ENCODE measurements at places on chromosomes 11 and 22.

DNA sequence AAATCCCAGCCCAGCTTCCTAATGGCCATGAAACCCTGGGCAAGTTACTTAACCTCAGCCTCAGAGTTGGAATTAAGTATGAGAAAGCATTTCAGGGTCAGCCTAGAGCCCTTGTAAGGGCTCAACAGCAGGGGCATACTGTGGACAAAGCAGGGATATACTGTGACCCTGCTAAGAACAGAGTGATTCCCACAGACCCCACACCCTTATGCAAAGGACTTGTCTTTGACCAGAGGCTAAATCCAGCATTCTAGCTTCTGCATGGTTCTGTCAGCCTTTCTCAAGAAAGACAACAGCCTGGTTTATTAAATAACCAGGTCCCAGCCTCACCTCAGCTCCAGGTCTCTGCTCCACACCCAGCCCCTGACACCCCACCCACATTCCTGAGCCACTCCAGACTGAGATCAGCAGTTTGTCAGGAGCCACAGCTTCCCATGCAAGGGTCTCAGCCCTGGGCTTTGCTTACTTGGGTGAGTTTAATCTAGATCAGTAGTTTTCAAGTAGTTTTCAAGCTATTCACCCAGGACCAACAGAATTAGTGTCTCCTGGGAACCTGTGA lies 69.2 kb downstream of the GALNT18 start:
- no peak for DNase-seq

DNA sequence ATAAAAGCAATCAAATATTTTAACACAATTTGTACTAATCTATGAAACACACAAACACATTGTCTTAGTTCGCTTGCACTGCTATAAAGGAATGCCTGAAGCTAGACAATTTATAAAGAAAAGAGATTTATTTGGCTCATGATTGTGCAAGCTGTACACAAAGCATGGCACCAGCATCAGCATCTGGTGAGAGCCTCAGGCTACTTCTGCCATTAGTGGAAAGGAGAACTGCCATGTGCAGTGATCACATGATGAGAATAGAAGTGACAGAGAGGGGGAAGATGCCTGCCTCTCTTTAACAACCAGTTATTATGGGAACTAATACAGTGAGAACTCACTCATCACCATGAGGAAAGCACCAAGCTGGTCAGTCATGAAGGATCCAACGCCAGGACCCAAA lies 105.1 kb downstream of the GUCY1A2 start:
- no peak for DNase-seq

GRCh38 chr22:43449205-43449830 lies 37.5 kb downstream of the MPPED1 start:
- DNase-seq, result no peak

DNA sequence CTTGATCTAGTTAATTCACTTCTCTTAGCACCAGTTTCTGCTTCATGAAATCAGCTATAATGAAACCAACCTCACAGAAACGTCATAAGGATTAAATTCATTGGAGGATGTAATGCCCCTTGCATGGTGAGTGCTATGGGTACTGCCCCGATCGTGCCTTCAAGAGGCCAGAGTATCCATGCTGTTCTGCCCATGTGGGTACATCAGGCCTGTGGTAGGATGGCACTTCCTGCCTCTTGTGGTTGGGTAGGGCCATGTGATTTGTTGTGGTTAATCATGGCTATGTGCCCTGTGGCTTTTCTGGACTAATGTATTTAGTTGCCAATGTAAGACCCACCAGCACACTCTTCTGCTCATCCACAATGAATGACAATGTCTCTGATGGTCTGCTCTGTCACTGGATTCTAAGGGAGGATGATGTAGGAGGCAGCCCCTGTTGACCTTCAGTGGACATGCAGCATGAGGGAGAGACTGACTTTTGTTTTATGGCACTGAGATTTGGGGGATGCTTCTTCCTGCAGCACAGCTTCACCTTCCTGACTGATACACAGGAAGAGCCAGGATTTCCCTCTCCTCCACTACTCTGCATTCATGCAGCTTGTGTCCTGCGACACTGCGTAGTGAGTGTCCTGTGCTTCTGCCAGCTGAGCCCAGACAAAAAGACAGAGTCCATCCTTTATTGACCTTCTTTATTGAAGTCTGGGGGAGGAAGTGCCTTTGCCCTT lies 66.2 kb downstream of the DHCR7 start:
- DNase-seq, result no peak

- DNase-seq, result no peak
Observed at GRCh38 chr22:36162127-36163034, 1.8 kb upstream of the APOL3 start.

GRCh38 chr11:117823946-117824420 lies 561 bp downstream of the FXYD2 start:
- no peak for DNase-seq

- DNase-seq, result no peak
Observed at GRCh38 chr11:103668859-103669258, 367.6 kb upstream of the DDI1 start.

- no peak for DNase-seq
Observed at GRCh38 chr22:18032455-18033101, 8.2 kb upstream of the MICAL3 start.

GRCh38 chr11:118238421-118238820 lies 13.6 kb upstream of the JAML start:
- DNase-seq, result no peak

GRCh38 chr22:28246397-28246796 lies 327.3 kb upstream of the PITPNB start:
- no peak for DNase-seq

GRCh38 chr11:65498042-65498726 lies 661 bp upstream of the MALAT1 start:
- no peak for DNase-seq

GRCh38 chr11:13644997-13645687 lies 23.3 kb upstream of the FAR1 start:
- DNase-seq, result no peak

- no peak for DNase-seq
Observed at GRCh38 chr11:22786475-22786874, 43.1 kb downstream of the SVIP start.

DNA sequence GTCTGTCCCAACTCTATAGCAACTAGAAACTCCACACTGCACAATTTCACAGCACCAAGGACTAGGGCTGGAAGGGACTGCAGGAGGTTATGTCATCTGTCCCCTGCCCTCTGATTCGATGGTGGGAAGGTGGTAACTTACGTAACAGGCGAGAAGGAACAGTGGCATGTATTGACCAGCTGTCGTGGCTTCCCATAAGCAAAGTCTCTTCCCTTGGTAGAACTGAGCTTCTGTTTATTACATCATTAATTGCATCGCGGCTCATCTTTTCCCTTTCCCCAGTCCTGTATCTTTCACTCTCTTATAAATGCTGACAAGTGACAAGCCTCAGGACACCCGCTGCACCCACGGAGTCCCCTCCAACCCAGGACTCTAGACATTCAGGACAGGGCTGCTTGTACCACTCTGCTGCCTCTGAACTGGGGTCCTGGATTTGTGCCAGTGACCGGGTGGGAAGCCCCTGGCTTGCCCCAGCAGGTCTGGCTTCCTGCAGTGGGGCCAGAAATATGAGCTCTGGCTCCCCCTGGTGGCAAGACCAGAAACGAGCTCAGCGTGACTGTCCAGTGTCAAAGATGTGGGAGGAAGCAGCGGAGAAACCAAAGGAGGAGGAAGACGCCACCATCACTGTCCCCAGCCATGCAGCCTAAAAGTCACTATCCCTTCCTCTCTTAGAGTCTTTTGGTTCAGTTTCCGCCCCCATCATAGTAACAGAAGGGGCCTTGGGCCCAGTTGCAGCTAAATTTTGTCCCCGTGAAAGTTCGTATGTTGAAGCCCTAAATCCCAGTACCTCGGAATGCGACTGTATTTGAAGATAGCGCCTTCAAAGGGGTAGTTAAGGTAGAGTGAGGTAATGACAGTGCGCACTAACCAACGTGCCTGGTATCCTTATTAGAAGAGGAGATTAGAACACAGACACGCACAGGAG lies 84.5 kb downstream of the ISX start:
- DNase-seq, result peak; percentile 55

- no peak for DNase-seq
Observed at GRCh38 chr11:117642396-117642795, 154.6 kb downstream of the DSCAML1 start.

DNA sequence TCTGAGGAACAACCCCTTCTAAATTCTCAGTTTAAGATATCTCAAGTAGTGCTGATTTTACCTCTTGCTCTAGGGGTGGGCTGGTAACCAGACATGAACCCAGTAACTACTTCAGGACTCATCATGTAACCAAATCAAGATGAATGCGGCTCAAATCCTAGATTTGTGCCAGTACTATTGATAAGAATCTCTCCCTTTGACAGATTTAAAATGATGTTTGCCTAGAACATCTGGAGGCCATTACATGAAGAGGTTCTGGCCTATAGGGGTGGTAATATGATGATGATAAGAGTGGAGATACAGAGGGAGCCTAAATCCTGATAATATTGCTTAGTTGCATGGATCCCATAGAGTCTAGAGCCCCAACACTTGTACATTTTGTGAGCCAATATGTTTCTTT lies 672.6 kb upstream of the ANO5 start:
- DNase-seq, result no peak

- DNase-seq, result no peak
Observed at GRCh38 chr11:65640483-65641296, 2.8 kb downstream of the SIPA1 start.

DNA sequence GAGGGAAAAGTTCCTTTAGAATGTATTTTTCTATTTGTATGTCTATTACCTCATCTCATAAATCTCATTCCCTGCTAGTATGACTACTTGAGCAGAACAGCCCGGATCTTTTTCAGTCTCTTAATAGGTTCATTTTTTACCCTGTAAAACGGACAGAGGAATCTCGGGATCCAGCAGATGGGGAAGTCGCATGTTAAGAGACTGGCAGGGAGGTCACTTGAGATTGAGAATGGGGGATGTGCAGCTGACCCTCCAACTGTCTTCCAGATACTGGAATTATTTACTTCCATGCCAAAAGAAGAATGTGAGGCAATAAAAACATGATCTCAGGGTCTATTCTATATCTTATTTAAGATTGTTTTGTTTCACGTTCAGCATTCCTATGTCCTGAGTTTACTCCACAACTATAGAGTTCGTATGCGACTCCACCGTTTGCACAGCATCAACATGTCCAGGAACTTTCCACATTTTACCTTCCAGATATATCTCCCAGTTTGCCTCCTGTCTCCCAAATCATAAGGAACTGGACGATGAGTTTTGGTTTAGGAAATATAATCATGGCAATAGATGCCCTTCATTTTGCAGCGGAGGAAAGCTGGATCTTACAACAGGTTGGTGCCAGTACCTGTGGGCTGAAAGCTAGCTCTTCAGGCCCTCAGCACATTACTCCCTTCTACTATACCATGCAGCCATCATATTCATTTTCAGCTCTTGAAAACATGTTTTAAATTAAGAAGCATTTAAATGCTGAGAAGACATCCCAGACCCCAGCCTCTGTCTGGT lies 181.5 kb downstream of the MAML2 start:
- no peak for DNase-seq

GRCh38 chr22:47166446-47167016 lies 404.1 kb downstream of the TBC1D22A start:
- no peak for DNase-seq

- no peak for DNase-seq
Observed at GRCh38 chr22:32932176-32932575, 126.0 kb downstream of the SYN3 start.

DNA sequence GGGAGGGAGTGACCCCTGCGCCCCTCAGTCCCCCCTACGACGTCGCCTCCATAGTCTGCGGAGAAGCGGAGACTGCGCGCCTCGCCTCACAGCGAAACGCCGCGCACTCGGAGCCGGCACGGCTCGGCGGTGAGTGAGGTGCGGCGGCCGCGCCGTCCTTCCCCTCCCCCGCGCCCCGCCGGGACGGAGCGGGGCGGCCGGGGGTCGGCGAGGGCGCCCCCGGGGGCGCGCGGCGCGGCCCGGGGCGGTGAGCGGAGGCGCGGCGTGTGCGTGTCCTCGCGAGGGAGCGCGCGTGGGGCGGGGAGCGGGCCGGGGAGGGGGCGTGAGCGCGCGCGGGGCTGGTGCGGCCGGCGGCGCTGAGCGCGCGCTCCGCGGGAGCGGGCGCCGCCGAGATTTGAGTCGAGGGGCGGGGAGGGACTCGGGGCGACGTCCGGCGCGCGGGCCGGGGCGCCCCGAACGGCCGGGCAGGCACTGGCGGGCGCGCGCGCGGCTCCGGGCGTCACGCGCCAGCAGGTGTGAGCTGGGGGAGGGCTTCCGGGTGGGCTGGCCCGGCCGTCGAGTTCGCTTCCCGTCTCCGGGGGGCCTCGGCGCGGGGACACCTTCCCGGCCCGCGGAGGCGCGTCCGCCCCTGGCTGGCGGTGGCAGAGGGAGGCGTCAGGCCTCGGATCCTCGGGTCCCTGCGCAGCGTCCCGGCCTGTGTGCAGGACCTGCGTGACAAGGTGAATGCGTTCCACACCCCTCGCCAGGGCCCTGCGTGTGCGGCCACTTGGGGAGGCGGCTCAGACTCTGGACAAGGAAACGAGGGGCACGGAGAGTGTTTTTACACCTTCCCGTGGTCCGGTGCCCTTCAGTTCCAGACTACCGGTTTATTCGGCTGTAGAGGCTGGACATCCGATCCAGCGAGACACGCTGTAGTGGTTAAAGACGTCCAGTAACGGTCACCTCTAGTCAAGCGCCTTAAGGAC lies 50.4 kb downstream of the FAM83F start:
- peak; percentile 71 for DNase-seq

- no peak for DNase-seq
Observed at GRCh38 chr11:43952401-43953342, 10.2 kb downstream of the C11orf96 start.

DNA sequence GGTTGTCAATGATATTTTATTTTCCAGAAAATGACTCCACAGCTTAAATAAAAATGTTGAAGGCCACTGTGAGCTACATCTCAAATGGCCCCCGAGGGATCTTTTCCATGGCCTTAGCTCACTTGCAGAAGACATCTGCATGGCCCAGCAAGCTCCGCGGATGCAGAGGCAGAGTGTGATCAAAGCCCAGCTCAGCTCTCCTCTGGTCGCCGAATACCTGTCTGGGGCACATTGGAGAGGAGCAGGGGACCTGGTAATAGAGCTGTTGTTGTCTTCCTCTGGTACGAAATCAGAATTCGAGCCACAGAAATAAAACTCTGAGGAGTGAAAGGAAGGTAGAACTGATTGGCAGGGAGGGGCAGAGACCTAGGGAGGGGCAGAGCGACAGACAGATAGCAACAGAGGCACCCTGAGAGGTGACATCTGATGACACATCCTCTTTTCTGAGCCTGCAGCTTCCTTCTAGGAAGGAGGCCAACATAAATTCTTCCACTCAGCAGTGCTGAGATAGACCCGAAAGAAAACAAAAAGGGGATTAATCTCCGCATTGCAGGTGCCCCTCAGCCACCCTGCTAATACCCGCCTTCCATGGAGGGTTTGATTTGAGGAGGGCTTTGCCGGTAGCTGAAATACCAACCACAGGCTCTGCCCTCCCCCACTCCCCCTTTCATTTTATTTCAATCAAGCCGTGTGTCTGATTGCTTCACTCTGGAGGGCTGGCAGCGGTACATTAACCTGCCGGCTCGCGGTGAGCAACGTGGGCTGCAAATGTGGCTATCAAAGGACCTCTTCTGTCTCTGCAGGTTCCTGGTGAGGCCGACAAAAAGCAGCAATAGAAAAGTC lies 759.4 kb downstream of the OPCML start:
- DNase-seq, result no peak

Measured in stimulated activated CD8-positive, alpha-beta memory T cell treated with anti-CD3 and anti-CD28 coated beads, Interleukin-2, amount 100 ng/mL, for 48 hours (primary cell).